ENCODE measurements at places on chromosomes 1 and 21.
A peak's percentile ranks its signal among the peaks of the same experiment; 100 is the strongest.

DNA sequence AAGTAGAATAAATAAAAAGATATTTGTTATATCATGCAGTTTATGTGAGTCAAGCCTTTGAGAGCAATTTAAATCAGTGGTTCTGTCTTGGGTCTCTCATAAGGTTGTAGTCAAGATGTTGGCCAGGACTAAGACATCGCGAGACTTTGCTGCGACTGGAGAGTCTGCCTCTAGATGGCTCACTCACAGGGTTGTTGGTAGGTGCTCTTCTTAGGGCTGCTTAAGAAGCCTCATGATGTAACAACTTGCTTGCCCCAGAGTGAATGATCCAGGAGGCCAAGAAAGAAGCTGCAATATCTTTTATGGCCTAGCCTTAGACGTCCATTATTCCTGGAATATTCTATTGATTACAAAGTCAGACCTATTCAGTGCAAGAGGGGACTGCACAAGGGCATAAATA, 73.1 kb upstream of the CACHD1 start:
- DNase-seq = no peak

DNA sequence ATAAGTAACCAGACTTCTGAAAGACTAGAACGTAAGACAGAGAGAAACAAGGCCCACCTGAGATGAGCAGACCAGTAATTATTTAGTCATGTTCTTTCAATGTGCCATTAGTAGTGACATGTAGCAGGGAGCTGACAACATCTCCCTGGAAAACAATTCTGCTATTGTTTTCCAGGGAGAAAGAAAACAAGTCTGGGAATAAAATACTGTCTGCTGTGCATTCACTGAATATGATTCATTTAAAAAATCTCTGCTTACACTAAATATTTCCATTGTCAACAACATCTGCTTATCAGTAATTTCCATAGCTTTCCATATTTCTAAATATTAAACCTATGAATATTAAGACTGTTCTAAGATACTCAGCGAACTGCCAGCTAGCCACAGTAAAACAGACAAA, 80.0 kb downstream of the VCAM1 start:
- no peak for DNase-seq

GRCh38 chr1:104987210-104987609, 1237.5 kb downstream of the AMY1C start:
- no peak for DNase-seq

- peak; percentile 41 for DNase-seq
Measured at GRCh38 chr1:42936309-42937078, 22.2 kb downstream of the SLC2A1 start.

DNA sequence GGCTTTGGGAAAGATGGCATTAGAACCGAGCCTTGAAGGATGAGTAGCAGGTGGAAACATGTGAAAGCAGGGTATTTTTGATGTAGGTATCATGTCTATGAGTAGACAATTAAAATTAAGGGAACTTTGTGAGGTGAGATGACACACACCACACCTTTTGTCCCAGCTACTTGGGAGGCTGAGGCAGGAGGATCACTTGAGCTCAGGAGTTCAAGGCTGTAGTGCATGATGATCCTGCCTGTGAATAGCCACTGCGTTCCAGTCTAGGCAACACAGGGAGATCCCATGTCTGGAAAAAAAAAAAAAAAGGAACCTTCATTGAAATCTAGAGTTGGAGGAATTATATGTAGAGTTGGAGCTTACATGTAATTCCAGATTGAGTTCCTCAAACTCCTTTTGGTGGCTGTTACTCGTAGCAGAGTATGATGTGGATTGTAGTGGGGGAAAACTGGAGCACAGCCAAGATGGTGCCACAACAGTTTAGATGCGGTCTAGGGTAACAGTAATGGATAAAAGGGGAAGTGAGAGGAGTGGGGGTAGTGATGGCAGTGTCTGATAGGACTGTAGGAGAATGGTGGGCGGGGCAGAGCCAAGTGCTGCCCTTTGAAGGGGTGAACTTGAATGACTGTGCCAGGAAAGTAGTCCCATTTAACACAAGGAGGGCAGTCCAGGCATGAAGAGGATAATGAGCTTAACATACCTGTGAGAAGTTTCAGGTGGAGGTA, 17.4 kb downstream of the AK4 start:
- DNase-seq = no peak

DNA sequence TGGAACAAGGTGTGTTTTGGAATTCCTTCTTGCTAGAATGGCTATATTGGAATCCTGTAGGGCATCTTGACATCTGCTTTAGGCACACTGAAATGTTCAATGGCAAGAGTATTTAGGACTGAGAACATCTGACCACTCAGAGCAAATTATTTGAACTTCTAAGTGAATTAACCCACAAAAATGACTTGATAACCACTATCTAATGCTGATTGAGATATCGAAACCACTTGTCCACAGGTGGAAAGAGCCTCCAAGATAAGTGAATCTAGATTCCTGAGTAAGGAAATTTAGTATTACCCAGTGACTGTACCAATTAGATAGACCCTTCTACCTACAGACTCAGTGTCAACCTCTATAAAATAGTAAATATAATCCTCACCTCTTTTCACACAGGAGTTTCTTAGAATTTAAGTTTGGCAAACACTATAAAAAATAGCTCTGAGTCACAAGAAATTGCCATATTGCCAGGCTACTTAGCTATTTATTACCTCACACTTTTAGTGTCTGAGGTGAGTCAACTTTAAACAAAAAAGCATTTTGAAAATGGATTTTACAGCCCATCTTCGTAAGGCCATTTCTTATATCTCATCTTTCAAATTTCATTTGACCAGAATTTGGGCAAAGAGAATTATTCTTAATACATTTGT, 421.8 kb downstream of the PTBP2 start:
- DNase-seq = no peak

DNA sequence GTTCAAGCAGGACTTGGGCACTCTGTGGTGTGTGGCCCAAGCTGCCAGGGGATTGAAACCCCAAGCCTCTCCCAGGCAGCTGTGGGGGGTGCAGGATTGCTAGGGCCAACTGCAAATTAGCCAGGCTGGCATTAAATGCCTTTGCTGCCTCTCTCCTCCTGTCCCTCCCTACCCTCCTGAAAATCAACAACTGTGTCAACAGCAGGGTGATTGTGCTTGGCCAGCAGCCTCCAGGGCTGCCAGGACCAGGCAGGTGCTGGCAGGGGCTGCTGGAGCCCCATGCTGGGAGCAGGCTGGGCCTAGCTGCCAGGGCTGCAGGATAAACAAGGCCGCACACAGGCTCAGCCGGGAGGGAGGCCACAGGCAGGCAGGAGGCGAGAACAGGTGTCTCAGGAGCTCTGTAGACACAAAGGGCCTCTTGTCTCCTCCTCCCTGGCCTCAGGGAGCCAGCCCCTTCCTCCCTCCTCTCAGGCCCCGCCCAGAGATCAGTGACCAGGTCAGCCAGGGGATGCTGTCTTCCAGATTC, 11.4 kb downstream of the SOX13 start:
- no peak for DNase-seq

DNA sequence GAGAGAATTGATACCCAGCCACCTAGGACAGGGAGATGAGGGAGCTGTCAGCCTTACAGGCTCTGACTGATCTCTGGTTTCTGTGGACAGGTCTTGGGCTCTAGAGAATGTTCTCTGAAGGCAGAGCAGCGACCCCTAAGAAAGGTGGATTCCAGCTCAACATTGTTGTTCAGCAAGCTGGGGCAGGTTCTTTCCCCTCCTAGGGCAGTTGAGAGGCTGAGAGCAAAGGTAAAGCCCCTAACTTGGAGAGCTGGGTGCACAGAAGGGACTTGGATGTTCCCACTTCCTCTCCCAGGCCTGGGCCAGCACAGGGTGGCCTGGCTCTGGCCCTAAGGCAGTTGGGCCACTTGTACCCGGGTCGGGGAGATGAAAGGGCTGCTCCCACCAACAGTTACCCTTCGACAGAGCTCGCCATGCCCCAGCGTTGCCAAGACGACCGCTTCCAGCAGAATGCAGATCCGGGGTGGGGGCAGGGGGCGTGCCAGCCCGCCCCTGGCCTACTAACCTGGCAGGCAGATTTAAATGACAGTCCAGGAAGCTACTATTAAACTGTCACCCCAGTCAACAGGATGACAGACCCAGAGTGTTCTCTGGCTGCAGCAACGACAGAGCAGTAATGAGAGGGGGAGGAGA, 31.6 kb downstream of the LRP8 start:
- peak; percentile 7 for DNase-seq

GRCh38 chr1:187621951-187622350, 793.2 kb downstream of the PLA2G4A start:
- no peak for DNase-seq

DNA sequence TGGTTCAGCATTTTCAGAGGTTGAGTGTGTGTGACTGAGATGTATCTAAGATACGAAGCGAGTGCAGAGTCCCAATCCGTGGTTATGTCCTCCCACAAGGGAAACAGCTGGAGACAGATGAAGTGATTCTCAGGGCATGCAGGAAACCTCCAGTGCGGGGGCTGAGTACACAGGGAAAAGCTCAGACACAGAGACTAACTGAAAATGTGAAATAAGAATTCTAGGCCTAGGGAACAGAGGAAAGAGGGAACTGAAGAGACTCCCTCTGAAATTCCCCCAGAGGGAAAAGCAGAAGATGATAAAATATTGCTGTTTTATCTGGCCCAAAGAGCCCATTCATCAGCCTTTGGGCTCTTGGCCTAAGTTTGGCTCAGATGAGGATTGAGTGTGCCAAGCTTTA, 116.8 kb downstream of the LRRC53 start:
- no peak for DNase-seq

DNA sequence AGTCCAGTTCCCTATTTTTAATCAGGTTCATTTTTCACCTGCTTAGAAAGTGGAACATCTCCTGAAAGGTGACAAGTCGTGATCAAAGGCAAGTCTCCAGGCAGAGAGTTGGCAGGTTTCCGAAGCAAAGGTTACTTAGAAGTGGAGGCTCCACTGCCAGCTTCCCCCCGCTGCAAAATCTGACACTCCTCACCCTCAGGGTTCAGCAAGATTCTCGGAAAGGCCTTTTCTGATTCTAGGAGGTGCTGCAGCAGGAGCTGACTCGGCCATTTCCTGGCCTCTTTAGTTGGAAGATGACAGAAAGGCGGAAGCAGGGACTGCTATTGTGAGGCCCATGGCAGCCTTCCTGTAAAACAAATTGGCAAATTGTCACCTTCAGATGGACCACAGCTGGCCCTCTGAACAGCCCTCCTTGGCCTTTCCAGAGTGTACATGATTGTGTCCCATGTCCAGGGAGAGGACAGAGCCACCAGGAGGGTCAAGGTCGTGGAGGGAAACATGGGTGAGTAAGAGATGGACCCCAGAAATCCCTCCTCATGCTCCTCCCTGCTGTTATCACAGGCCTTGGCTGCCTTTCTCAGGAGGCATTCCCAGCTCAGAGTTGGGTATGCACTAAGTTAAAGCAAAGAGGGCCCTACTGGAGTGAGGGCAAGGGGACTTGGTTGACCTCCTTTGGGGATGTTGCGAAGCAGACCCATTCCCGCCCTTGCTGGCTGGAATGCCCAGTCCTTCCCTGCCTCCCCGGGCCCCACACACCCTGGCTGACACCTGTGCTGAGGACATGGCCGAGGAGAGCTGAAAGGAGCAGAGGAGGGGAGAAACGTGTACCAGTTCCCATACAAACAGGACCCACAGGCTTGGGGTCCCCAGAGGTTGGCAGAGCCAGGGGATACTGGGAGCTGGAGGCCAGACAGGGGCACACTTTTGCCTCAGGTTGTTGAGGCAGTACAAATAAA, 115.5 kb upstream of the IRF2BP2 start:
- DNase-seq = peak; percentile 66

DNA sequence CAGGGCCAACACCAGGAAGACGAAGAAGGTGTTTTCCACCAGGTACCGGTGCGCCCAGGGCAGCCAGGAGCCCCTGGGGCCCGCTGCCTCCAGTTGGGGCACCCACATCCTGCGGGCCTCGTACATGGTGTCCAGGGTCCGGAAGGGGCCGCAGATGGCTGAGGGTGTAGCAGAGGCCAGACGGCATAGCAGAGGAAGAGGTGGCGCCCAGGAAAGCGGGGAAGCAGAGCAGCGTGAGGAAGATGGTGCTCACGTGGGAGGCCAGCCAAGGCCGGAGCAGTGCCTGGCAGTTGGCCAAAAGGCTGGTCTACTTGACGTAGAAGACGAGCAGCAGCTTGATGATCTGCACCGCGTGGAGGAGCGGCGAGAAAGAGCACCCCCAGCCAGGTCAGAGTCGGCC, 40.4 kb downstream of the ZNF691 start:
- DNase-seq = no peak

DNA sequence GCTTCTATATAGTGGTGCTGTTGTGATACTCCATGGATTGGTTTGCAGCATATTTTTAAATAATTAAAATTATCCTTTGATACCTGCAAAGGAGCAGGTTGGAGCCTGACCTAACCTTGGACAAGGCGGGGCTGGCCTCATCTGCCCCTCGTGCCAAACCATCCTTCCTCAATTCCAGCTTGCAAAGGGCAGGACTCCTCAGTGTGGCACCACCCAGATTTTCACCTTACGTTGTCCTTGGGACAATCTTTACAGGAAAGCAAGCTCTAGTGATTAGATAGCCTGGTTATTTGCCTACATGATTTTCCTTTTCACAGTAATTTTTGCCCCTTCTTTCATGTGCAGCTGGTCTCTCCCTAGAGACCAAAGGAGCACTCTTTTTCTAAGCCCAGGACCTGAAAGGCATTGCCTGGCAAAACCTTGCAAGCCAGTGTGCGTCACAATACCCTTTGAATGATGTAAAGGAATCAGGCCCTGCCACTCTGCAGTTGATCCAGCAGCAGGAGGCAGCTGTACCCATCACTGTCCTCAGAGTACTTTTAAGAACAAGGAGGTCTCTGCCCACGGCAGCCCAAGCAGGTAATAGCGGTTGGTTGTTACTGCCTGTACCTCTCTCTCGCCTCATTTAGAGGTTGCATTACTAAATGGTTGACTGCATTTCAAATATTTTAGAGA, 99.4 kb downstream of the ADSS2 start:
- no peak for DNase-seq

- no peak for DNase-seq
Measured at GRCh38 chr1:150532860-150533259, 16.3 kb upstream of the ADAMTSL4 start.

GRCh38 chr1:39613250-39613649, 26.2 kb downstream of the HEYL start:
- no peak for DNase-seq

DNA sequence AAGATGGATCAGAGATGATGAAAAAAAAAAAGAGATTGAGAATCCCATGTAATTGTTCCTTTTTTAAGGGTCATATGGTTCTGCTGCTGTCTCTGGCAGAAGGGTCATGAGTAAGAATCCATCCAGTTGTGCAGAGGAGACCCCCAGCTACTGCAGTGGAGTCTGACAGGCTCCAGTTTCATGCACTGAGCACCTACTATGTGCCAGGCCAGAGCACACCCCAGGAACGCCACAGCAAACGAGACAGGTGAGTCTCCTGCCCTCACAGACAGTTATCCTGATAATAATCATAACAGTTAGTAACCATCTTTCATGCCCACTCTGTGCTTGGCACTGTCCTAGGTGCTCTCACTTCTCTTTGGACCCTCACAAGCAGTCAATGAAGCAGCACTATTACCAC, 420.0 kb downstream of the MATN1 start:
- DNase-seq = no peak
